Upper lobe of right lung (tissue), 1 donor: ENCODE measurements at places on chromosomes 7 and 10. TPM values are rescaled to one million over a fixed set of nuclear protein-coding genes. Genes with fewer than 3 reads are reported as not detected.

DNA sequence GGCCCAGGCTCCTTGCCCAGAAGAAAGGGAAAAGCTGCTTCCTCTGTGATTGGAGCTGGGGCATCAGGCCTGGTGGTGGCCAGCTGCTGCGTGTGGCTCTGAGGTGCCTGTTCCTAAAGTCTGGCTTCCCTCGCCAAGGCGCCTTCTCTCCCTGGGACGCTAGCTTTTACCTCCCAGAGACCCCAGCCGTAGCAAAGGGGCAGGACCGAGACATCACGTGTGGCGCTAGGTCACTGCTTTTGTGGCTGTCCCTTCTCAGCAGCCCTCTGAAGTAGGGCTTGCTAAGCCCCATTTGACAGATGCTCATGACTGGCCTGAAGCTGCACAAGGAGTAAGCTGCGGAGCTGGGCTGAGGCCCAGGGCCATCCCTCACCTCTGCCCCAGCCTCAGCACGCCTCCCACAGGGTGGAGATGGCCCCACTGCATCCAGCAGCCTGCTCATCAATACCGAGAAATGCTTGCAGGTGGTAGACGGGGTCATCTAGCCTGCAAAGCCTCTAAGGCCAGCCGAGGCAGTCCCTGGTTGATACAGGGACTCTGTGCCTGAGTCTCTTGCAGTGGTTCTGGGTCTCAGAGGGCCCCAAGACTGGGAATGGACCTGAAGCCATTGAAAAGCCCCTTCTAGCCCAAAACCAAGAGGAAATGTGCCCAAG is 171.2 kb downstream of the LCOR start:
- no peak for DNase-seq
- no peaks in the 10 kb centered on the region for H3K27me3 ChIP-seq
- no peaks in the 10 kb centered on the region for H3K36me3 ChIP-seq
- H3K4me3 ChIP-seq = no peak overlapping the region
- no peak overlapping the region for H3K27ac ChIP-seq
- H3K4me1 ChIP-seq = no peaks in the 10 kb centered on the region

The FXYD4 gene
- 1.1 TPM for total RNA-seq

- H3K4me1 ChIP-seq = no peaks in the 10 kb centered on the region
- H3K27ac ChIP-seq = no peak overlapping the region
- no peaks in the 10 kb centered on the region for H3K36me3 ChIP-seq
Observed at GRCh38 chr7:39260279-39260844, 282.7 kb downstream of the POU6F2 start.

- H3K36me3 ChIP-seq = no peaks in the 10 kb centered on the region
- H3K27me3 ChIP-seq = no peaks in the 10 kb centered on the region
- H3K27ac ChIP-seq = no peak overlapping the region
- DNase-seq = no peak
- H3K4me1 ChIP-seq = peaks cover 19% of the 10 kb centered on the region
Observed at GRCh38 chr10:110963162-110963561, 43.8 kb downstream of the SHOC2 start.

The HOXA5 gene
- 16.0 TPM for total RNA-seq

The JAKMIP3 gene
- total RNA-seq = 0.32 TPM

- no peak overlapping the region for H3K27ac ChIP-seq
- H3K36me3 ChIP-seq = no peaks in the 10 kb centered on the region
- H3K4me1 ChIP-seq = peaks cover 11% of the 10 kb centered on the region
- no peak for DNase-seq
- no peak overlapping the region for H3K4me3 ChIP-seq
Observed at GRCh38 chr7:37705976-37706375, 22.4 kb downstream of the GPR141 start.

DNA sequence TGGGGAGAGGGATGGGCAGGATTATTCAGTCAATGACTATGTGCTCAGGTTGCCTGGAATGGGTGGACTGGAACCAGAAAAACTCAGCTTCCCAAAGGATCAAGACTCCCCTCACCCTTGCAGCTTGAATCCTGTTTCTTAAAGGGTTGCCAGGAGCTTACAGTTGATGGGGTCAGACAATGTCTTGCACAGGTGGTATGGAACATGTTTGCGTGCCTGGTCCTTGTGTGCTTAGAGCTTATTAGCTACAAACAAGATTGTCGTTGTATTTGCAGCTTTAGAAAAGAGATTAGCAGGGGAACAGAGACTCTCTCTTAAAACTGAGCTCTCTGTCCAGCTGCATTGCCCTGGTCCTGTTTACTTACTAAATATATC is 56.9 kb downstream of the PRR15 start:
- no peak overlapping the region for H3K4me3 ChIP-seq
- DNase-seq = no peak
- H3K4me1 ChIP-seq = no peaks in the 10 kb centered on the region
- H3K27me3 ChIP-seq = peaks cover 3% of the 10 kb centered on the region

GRCh38 chr7:66216687-66217086 is 11.6 kb downstream of the TPST1 start:
- H3K36me3 ChIP-seq = no peaks in the 10 kb centered on the region
- no peaks in the 10 kb centered on the region for H3K27me3 ChIP-seq
- H3K4me3 ChIP-seq = no peak overlapping the region
- H3K27ac ChIP-seq = no peak overlapping the region
- no peaks in the 10 kb centered on the region for H3K4me1 ChIP-seq

The RPEL1 gene
- not detected for total RNA-seq

- peaks cover 3% of the 10 kb centered on the region for H3K36me3 ChIP-seq
- H3K27me3 ChIP-seq = no peaks in the 10 kb centered on the region
- peaks cover 3% of the 10 kb centered on the region for H3K4me1 ChIP-seq
- no peak overlapping the region for H3K27ac ChIP-seq
Observed at GRCh38 chr10:101938305-101939007, 94.9 kb upstream of the KCNIP2 start.

GRCh38 chr10:123848564-123849457 is 42.8 kb downstream of the CPXM2 start:
- no peaks in the 10 kb centered on the region for H3K36me3 ChIP-seq
- DNase-seq = no peak
- no peak overlapping the region for H3K4me3 ChIP-seq
- H3K27ac ChIP-seq = no peak overlapping the region
- no peaks in the 10 kb centered on the region for H3K27me3 ChIP-seq

DNA sequence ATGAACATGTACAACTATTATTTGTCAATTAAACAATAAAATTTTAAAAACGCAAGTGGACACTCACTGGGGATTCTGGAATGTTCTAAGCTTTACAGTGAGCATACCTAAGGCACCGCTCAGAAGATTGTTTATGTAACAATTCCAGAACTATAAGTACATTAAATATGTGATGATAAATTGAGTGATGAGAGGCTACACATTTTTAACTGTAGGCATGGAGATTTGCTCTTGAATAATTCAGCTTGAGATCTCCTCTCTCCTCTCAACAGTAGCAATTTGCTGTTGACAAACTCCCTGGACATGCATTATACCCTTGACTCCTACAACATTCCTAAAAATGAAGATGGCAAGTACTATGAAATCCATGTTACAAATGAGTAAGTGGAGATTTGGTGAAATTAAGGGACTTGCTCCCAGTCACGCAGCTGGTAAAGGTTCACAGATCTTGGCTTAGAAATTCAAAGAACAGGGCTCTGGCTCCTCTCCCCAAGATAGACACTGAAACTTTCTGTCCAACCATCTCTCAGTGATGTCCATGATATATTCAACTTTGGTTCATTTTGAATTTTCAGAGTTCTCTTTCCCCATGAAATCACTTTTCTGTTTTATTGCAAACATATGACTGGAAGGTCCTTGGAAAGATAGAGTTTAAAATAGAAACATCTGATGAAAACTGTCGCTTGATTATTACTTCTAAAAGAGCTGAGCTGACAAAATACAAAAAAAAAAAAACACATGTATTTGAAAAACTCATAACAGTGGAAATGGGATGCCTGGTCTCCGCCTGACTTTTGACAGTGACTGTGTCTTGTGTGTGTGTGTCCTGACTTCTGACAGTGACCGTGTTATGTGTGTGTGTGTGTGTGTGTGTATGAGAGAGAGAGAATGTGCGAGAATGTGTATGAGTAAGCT is 488.3 kb downstream of the TNS3 start:
- H3K27me3 ChIP-seq = no peaks in the 10 kb centered on the region
- H3K36me3 ChIP-seq = no peaks in the 10 kb centered on the region
- no peak overlapping the region for H3K4me3 ChIP-seq
- H3K27ac ChIP-seq = no peak overlapping the region

GRCh38 chr7:94062372-94062771 is 58.2 kb upstream of the BET1 start:
- H3K27me3 ChIP-seq = no peaks in the 10 kb centered on the region
- no peaks in the 10 kb centered on the region for H3K4me1 ChIP-seq
- DNase-seq = no peak
- H3K4me3 ChIP-seq = no peak overlapping the region

- no peaks in the 10 kb centered on the region for H3K36me3 ChIP-seq
- no peak for DNase-seq
- no peaks in the 10 kb centered on the region for H3K4me1 ChIP-seq
- no peak overlapping the region for H3K4me3 ChIP-seq
- H3K27ac ChIP-seq = no peak overlapping the region
- no peaks in the 10 kb centered on the region for H3K27me3 ChIP-seq
Observed at GRCh38 chr7:88106434-88106833, 113.4 kb downstream of the SRI start.

DNA sequence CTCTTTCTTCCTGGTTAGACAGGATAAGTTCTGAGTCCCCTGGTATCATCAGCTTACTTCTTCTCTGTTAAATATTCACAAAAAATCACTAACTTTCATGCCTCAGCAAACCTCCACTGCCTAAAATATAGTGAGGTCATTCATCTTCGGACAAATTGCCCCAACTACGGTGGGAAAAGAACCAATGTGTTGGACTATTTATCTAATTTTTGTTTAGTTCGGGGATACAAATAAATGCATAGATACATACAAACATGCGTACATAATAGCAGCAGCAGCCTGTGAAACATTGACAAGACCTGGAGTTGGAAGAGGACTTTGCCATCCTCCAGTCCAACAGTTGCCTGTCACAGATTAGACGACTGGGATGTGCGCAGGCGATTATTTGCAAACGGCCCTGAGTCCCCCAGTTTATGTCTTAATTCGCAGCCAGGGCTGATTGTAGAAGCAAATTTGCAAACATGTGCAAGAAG is 51.5 kb downstream of the EGFR start:
- no peak overlapping the region for H3K4me3 ChIP-seq
- peaks cover 42% of the 10 kb centered on the region for H3K4me1 ChIP-seq
- H3K36me3 ChIP-seq = no peaks in the 10 kb centered on the region
- DNase-seq = no peak
- no peak overlapping the region for H3K27ac ChIP-seq

- peaks cover 37% of the 10 kb centered on the region for H3K36me3 ChIP-seq
- DNase-seq = no peak
- H3K4me1 ChIP-seq = peaks cover 16% of the 10 kb centered on the region
- peak overlapping the region; percentile 97 for H3K4me3 ChIP-seq
Observed at GRCh38 chr10:14839305-14839695, 1.2 kb downstream of the HSPA14 start.

DNA sequence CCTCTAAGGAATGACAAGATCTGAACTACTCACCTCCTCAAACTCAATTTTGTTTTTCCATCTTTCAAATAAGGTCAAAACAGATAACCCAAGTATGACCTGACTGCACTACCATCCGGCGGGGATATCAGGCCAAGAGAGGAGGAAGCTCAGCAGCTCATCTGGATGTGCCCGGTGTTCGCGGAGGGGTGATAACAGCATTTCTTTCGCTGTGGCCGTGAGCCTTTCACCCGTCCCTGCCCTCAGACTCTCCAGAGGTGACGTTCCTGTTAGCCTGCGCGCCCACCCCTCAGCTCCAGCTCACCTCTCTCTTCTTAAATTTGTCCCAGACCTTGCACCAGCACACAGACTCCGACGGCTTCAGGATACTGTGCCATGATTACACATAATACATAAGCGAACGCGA is 526 bp downstream of the ZNF248 start:
- H3K27ac ChIP-seq = peak overlapping the region; percentile 100
- H3K4me1 ChIP-seq = peaks cover 23% of the 10 kb centered on the region
- peak; percentile 66 for DNase-seq
- no peaks in the 10 kb centered on the region for H3K36me3 ChIP-seq
- peak overlapping the region; percentile 95 for H3K4me3 ChIP-seq

- DNase-seq = no peak
- H3K36me3 ChIP-seq = no peaks in the 10 kb centered on the region
- H3K27me3 ChIP-seq = no peaks in the 10 kb centered on the region
- peaks cover 4% of the 10 kb centered on the region for H3K4me1 ChIP-seq
- H3K4me3 ChIP-seq = no peak overlapping the region
Observed at GRCh38 chr10:84269162-84269561, 24.3 kb downstream of the RGR start.

DNA sequence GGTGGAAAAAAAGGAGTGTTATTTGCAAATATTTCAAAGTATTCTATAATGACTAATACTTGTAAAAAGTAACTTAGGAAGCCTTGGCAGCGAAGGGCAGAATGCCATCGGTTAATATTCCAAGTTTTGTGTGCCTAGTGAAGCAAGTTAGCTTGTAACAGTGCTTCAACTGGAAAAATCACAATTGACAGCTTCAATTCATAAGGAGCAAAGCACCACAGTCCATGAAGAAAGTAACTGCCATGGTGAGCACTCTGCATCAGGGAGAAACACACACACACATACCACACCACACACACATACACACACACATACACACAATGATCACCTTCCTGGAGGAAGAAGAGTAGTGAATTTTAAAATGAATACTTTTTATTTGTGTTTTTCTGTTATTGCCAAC is 298.3 kb downstream of the CNTNAP2 start:
- no peaks in the 10 kb centered on the region for H3K27me3 ChIP-seq
- no peak for DNase-seq
- H3K27ac ChIP-seq = no peak overlapping the region

The CFAP69 gene
- 3.0 TPM for total RNA-seq

GRCh38 chr7:41446606-41447449 is 256.1 kb downstream of the INHBA start:
- H3K4me3 ChIP-seq = no peak overlapping the region
- H3K36me3 ChIP-seq = no peaks in the 10 kb centered on the region
- H3K27me3 ChIP-seq = no peaks in the 10 kb centered on the region
- DNase-seq = no peak
- H3K4me1 ChIP-seq = no peaks in the 10 kb centered on the region

The HYCC1 gene
- total RNA-seq = 47.7 TPM

GRCh38 chr7:155252892-155253501 is 44.7 kb upstream of the INSIG1 start:
- no peaks in the 10 kb centered on the region for H3K4me1 ChIP-seq
- H3K4me3 ChIP-seq = no peak overlapping the region
- DNase-seq = no peak
- H3K27ac ChIP-seq = no peak overlapping the region
- no peaks in the 10 kb centered on the region for H3K36me3 ChIP-seq
- no peaks in the 10 kb centered on the region for H3K27me3 ChIP-seq

DNA sequence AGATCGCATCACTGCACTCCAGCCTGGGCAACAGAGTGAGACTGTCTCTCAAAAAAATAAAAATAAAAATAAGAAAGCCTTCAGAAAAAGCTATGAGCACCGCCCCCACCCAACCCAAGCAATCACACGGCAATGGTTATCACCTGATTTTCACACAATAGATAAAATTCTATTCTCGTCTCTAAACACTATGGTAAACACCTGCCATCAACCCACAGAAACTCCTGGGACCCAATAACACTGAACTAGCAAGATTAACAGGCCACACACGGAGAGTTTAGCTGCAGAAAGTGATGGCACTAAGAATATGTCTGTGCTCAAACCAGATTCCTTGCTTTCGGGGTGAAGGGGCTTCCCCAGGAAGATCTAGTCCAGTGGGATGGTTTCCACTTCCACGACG is 173.8 kb downstream of the DIP2C start:
- H3K27me3 ChIP-seq = no peaks in the 10 kb centered on the region
- DNase-seq = no peak

GRCh38 chr7:15687546-15688278 is 1.2 kb upstream of the MEOX2 start:
- DNase-seq = no peak
- peak overlapping the region; percentile 54 for H3K4me3 ChIP-seq
- H3K4me1 ChIP-seq = no peaks in the 10 kb centered on the region
- H3K27ac ChIP-seq = peak overlapping the region; percentile 44
- H3K36me3 ChIP-seq = no peaks in the 10 kb centered on the region

GRCh38 chr10:61779950-61780659 is 117.4 kb downstream of the CABCOCO1 start:
- no peak overlapping the region for H3K4me3 ChIP-seq
- no peaks in the 10 kb centered on the region for H3K4me1 ChIP-seq
- no peaks in the 10 kb centered on the region for H3K27me3 ChIP-seq
